NCI-H187 (cell line): ENCODE measurements at places on chromosomes 11 and 22.

- no peak for DNase-seq
Observed at GRCh38 chr11:18771266-18772035, 20.1 kb downstream of the PTPN5 start.

- DNase-seq, result no peak
Observed at GRCh38 chr11:73394416-73395296, 18.5 kb downstream of the RELT start.

- no peak for DNase-seq
Observed at GRCh38 chr11:76664578-76665061, 5.9 kb downstream of the LRRC32 start.

GRCh38 chr11:44987506-44987905 is 36.8 kb upstream of the TP53I11 start:
- no peak for DNase-seq

GRCh38 chr11:87036756-87037449 is 831 bp upstream of the TMEM135 start:
- DNase-seq, result no peak

- no peak for DNase-seq
Observed at GRCh38 chr11:112485280-112485679, 224.6 kb upstream of the PLET1 start.

DNA sequence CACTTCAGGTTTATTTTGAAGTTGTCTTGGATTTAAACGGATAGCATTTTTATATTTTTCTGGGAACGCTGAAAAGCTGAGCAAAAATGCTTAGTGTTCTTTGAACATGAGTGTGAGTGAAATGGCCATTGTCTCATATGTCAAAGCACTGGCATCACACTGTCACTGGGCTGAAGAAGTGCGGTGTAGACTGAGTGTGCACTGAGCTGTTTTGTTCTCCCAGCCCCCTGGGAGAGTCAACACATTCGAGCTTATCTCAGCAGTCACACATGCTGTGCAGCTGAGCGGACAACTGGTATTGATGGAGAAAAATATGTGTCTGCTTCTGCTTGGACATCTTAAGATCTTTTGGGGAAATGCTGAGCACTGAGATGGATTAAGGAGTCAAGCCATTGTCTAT is 90.8 kb downstream of the TECTA start:
- no peak for DNase-seq

DNA sequence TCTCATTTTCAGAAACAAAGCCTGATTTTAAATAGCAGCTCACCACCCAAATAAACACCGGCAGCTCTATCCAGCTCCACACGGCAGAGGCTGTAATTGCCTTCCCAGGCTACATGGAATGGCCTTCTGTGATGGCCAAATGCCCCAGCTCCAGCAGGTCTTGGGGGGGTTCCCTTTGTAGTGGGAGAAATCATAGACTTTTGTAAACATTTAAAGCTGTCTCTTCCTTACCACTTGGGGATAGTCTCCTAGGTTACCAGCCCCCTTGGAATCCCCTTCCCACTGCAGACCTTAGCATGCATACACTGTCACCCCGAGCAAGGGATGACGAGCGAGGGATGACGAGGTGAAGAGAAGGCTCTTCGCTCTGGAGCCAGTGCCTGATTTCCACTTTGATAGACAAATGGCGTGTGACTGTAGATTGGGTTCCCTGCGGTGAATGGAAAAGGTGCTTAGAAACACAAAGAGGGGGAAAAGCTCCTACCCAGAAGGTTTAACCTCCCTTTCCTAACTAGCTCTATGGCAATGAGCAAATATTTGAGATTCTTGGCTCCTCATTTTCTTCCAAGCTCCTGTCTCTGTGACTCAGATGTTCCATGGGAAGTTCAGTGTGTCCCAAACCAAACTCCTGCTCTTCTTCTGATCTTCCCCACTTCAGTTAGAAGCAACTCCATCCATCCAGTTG is 108.0 kb upstream of the CADM1 start:
- no peak for DNase-seq

- DNase-seq, result no peak
Observed at GRCh38 chr11:108435066-108435465, 32.3 kb downstream of the C11orf65 start.

- no peak for DNase-seq
Observed at GRCh38 chr11:47161890-47162289, 14.8 kb downstream of the ARFGAP2 start.

GRCh38 chr11:61482513-61482912 is 26.0 kb upstream of the LRRC10B start:
- no peak for DNase-seq

DNA sequence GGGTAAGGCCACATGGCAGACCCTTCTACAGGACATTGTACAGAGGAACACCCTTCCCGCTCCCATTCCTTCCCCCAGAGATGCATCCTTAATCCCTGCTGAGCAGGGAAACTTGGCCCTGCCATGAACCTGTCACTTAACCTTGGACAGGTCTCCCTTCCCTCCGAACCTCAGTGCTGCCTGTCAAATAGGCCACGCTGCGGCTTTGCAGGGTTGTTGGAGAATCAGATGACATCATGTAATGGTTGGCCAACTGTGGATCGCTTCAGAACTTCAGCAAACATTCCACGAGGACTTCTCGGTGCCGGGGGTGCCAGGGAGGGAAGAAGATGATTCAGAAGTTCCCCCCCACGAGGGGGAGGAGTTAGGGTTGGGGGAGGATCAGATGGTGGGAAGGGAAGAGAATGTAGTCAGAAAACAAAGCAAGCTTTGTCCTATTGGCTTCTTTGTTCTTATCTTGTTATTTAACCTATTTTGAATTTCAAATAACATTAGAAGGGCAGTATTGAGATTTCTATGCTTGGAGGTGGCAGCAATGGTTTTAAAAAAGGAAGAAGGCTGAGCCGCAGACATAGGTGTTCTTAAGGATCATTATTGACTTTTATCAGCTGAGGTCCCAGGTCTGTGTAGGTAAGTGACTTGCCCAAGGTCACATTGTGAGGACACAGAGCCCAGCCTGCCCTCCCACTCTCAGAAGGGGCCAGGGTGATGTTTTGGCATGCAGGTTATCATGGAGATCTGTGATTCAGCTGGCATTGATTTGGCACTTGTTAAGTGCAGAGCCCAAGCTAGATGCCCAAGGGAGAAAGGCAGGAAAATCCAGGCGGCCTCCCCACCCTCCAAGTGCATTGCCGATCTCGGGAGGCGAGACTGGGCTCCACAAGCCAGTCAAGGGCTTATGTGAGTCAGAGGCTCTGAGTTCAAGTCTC is 3.1 kb downstream of the CDC42EP1 start:
- no peak for DNase-seq

GRCh38 chr11:45229401-45230020 is 56.6 kb downstream of the SYT13 start:
- no peak for DNase-seq

GRCh38 chr11:27933992-27934829 is 173.7 kb downstream of the KIF18A start:
- DNase-seq, result peak; percentile 71

DNA sequence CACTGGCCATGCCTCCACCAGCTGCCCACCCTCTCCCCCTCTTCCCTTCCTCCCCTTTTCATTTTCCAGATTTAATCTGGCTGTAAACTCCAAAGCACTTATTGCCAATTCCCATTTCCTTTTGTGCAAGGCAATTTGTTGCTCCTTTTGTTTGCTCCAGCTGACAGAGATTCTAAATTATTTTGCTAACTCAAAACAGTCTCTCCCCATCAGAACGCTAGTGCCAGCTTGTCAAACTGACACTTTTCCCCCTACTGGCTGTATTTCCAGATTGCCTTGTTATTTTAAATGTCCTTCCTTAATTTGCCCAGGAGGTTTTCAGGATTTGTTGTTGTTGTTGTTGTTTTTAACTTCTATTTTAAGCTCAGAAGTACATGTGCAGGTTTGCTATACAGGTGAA is 57.0 kb upstream of the PAK1 start:
- no peak for DNase-seq

DNA sequence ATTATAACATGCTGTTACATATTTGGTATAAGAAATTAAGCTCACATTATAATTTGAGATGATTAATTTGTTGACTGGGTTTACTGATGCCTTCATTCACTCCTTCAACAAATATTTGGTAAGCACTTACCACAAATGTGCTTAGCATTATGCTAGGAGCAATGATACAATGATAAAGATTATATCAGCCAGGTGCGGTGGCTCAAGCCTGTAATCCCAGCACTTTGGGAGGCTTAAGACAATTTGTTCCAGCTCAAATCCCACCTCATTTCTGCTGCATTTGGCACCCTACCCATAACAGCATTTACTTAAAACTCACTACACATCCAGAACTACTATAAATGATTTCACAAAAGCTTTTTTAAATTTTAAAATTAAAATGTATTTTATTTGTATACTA is 1263.6 kb upstream of the RAG2 start:
- DNase-seq, result no peak

- no peak for DNase-seq
Observed at GRCh38 chr11:46905806-46906205, 12.5 kb downstream of the LRP4 start.

DNA sequence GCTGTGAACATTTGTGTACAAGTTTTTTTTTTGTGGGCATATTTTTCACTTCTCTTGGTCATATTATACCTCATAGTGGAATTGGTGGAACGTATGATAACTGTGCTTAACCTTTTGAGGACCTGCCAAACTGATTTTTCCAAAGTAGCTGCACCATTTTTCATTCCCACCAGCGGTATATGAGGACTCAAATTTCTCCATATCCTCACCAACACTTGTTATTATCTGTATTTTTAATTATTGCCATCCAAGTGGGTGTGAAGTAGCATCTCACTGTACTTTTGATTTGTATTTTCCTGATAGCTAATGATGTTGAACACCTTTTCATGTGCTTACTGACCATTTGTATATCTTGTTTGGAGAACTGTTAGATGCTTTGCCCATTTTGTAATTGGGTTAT is 47.8 kb downstream of the CCDC15 start:
- DNase-seq, result no peak

GRCh38 chr11:34344768-34345539 is 12.9 kb downstream of the ABTB2 start:
- no peak for DNase-seq

DNA sequence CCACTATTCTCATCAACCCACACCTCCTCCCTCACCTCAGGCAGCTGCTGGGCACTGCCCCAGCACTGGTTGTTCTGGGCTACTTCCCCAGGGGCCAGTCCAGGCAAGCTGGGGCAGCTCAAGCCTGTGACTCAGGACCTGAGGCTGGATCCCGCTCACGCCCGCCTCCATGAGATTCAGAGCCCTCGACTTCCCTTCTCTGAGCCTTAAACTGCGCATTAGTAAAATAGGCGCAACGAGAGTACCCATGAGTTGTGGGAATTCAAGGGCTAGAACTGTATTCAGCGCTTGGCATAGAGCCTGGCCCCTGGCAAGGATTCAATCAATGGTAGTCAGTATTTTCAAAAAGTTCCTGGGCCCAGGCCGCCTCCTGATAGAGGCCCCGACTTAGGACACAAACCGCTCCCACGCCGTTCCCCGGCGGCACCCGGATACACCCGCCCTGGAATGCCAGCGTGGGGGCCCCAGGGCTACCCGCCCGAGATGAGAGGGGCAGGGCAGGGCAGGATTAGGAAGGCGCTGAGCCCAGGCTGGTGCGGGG is 723 bp upstream of the CD82 start:
- no peak for DNase-seq

DNA sequence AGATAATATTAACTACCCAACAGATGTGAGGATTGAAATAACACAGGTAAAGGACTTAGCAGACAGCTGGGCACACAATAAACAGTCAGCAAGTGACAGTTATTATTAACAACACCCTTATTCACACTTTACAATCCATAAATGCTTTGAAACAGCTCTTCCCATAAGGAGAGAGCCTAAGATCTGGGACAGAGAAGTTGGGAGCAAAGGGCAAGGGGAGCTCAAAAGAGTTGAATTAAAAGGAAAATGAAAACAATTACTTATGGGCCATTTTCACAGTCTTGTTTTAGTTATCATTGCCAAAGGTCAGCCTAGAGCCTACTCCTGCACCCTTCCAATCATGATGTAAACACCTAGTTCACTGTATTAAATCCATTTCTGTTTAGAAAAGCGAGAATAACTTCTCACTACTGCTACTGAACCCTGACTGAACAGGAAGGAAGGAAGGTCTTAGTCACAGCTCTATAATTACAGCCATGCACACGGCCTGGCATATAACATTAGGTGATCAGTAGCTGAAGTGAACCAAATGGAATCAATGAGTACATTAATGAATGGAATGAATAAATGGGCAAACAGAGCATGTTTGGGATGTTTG is 111.3 kb downstream of the PLEKHA7 start:
- no peak for DNase-seq

DNA sequence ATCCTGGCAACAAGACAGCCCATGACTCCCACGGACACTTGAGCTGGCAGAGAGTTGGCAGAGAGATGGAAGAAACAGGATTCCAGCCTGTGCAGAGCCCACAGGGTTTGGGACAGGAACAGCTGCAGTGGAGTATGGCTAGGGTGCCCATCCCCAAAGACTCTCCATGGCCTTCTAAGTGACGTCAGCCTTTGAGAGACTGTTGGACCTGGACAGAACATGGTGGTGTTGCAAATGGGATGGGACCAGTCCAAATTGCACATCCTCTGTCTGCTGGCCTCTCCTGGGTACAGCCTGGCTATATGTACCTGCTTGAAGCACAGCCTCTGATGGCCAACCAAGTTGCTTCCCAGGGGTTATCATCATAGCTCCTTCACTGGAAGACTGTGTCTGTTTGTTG is 34.5 kb downstream of the NOX4 start:
- no peak for DNase-seq

DNA sequence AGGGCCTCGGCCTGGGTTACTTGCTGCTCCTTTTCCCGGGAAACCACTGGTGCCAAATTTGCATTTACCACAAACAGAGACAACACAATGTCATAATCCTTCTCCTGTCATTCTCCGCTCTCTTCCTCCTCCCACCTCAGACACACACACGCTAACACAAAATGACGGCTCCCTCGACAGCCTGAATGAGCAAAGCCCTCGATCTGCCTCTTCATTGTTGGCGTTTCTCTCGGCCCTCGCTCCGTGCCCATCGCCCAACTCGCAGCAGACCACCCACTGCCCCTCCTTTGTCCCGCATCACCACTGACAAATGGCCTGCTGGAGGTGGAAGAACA is 12.5 kb upstream of the TCF20 start:
- no peak for DNase-seq

GRCh38 chr11:18769802-18770456 is 21.7 kb downstream of the PTPN5 start:
- no peak for DNase-seq

DNA sequence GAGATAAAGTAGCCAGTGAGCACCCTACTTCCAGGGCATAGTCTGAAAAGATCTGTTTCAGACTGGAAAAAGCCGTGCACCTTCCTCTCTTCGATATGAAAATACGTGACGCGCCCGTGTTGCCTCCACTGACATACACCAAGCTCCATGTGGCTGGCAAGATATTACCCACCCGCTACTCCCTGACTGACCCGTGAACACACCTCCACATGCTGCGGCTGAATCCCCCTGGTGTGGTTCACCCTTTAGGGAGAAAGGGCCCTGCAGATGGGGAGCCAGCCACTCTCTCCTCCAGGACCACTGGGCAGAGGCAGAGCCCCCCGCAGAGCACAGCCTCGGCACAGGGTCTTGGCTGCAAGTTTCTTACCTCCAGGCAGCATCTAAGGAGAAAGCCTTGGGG is 245.0 kb downstream of the BRD1 start:
- no peak for DNase-seq

GRCh38 chr11:74731301-74732094 is at the start of gene CHRDL2:
TSS of gene CHRDL2 (minus strand) at chr11:74731426. CDS start at chr11:74730888, 538 bp downstream.
- no peak for DNase-seq
